ENCODE measurements at places on chromosomes 5 and 9.

- no peak for DNase-seq
These were observed 30.4 kb downstream of the RANBP17 start for GRCh38 chr5:170892196-170892595.

DNA sequence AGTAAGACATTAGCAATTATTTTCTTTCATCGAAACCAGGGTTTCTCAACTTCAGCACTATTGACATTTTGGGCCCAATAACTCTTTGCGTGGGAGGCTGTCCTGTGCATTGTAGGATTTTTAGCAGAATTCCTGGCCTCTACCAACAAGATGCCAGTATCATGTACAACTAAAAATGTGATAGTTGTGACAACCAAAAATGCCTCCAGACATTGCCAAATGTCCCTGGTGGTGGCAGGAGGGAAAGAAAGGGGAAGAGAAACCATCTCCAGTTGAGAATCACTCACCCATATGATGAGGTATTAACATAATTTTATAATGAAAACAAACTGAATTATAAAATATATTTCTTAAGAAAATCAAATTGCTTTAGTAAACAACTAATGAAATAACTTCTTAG is 406.1 kb downstream of the RAB3C start:
- no peak for DNase-seq

DNA sequence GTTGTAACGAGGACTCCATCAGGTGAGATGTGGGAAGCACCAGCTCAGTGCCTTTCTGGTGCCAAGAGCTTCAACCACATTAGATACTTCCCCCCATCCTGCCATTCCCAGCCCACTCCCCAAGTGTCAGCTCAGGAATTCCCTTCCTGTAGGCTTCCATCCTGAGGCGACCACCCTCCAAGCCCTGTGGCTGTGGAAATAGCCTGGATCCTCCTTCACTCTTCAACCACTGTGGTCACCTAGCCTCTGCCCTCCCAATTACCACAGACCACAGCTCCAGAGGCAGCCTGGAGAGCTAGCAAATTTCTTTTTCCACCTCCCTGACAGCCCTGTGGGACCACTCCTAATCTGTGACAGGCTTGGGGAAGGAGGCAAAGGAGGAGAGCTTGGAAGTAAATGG is 219.8 kb upstream of the MAP3K1 start:
- DNase-seq = no peak

DNA sequence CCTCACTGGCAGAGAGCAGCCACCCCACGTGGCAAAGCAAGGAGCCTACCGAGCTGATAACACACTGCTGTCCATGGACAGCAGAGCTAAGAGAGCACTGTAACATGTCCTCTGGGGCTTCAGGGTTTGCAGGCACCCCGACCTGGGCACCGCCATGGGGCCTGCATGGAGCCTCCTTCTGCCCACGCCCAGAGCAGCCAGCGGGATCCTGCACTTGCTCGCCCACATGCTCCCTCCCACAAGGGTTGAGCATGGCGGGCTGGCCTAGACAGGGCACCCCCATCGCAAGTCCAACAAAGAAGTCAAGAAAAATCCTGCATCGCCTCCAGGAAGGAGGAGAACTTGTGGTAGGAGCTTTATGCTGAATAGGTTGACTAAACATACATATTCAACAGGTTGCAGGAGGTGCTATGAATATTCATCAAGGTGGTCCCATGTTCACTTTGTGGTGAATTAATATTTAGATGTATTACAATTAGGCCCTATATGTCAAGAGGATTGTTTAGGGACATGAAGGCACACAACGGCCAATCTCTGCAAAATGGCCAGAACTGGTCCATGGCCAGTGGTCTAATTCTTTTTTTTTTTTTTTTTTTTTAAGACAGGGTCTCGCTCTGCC is 3.8 kb upstream of the MIGA2 start:
- no peak for DNase-seq

- no peak for DNase-seq
These were observed 37.3 kb upstream of the WWC1 start for GRCh38 chr5:168254013-168254693.

DNA sequence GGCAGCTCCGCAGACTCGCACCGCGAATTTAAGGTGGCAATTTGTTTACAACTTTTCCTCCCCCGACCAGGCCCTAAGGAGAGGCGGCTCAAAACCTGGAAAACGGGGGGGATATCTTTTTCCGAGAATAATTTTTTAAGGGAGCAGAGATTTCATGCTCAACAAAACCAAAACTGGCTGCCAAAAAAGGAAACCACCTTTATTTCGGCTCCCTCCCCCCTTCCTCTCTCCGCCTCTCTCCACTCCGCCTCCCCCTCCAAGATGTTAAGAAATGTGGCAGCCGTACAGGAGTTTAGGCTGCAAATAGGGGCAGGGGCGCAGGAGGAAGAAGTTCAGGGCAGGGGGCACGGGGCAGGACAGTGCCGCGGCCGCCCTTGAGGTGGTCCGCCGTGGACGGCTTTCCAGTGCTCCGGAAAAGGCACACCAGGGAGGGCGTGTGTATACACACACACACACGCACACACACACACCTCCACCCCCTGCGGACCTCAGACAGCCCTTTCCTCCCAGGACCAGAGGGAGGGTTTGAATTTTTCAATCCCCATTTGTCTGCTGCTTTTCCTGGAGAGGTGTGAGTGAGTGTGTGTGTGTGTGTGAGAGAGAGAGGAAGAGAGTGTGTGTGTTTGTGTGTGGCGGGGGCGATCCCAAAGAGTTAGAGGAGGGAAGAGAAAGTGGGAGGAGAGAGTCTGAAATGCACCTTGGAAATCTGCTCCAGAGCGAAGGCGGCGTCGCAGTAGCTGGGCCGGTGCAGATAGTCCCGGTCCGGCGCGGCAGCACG is 9.1 kb downstream of the PTCH1 start:
- peak; percentile 51 for DNase-seq

DNA sequence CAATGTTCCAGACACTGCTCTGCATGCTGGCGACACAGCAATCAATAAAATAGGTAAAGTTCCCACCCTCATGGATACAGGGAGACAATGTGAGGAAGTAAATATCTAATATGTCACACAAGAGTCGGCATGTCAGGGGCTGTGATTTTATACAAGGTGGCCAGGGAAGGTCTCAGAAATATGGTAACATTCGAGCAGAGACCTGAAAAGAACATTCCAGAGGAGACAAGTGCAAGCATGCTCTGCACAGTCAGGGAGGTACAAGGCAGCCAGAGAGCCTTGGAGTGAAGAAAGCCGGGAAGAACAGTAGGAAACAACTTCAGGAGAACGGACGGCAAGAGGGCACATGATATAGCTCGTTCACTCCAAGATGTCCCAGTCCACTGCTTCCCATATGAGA is 89.2 kb upstream of the ZNF462 start:
- DNase-seq = no peak

DNA sequence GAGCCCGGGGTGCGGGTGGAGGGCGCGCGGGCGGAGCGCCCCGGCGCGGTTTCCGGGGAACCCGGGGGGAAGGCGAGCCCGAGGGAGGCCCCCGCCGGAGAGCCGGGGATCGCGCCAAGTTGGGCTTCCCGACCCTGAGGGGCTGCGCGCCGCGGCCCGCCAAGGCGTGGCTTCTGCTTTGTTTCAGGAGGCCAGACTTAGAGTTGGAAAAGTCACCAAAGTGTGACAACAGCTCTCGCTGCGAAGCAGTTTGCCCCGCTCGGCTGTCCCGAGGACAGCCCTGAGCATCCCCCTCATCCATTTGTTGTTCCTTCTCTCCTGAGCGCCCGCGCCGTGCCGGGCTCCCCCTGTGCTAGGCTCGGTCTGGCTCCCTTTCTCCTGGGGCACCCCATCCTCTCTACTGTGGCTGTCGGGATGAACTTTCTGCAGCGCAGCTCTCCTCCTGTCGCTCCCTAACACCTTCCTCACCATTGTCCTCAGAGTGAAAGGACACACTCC is 410 bp downstream of the GLIPR2 start:
- DNase-seq = no peak
